ENCODE measurements at places on chromosomes 2 and 18.

GRCh38 chr2:8254791-8255447 lies 426.9 kb upstream of the ID2 start:
- DNase-seq, result no peak

DNA sequence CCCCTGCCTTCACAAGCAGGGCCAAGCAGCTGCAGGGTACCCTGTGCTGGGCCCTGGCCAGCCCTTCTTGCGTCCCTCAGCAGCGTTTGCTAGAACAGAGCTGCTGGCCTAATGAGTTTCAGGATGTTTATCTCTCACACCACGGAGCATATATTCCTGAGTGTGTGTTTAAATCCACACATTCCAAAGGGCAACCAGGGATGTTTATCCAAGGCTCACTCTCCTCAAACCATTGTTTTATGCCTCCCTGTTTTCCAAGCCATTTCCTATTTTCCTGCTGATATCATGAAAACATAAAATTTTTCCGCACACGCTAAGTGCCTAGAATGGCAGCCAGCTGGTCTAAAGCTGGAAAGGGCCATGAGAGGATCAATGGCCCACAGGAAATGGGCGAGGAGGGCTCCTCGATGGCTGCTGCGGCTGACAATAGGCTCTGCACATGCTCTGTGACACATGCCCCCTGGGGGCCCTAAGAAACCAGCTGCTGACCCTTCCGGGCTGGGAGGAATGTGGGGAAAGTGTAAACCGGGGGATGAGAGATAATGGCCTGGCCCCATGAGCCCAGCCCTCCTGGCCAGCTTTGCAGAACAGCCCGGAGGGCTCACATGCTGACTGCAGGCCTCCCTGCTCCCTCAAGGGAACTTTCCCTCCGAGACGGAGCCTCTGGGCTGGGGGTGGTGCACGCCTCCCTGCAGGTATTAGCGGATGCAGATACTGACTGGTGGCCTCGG lies 194.0 kb downstream of the NDUFA10 start:
- no peak for DNase-seq

GRCh38 chr18:23772327-23773024 lies 83.2 kb downstream of the LAMA3 start:
- DNase-seq, result no peak

- DNase-seq, result no peak
These were observed 452.7 kb upstream of the KLHL29 start for GRCh38 chr2:22932288-22932687.

DNA sequence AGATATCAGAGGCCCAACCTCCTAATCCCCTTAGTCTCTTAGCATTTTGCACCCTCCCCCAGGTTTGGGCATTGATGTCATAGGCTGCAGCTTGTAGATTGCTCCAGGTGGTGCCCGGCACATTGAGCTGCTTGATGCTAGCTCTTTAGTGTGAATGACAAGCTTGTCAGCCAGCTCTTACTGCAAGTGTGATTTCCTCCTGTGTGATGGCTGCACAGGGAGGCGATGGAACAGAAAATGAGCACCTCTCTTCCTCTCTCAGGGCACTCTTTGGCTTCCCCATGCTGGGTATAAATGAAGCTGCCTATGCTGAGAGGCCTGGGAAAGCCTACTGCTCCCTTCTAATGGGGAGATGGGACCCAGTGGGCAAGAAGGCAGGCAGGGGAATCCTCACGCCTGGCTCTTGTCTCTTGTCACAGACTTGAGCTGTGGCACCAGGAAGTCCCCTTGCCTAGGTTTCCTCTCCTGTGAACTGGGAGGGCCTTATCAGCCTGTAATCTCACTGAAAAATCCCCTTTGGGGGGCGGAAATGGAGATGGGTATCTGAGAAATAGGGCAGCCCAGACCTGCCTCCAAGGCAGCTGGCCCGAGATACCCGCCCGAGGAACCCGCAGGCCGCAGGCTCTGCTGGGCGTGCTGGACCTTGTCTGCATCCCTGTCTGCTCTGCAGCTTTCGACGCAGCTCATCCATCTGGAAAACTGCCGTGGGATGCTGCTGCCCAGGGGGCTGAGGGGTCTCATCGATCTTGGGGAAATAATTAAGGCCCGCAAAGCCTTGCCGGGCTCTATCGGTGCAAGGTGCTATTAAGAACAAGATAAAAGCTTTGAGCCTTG lies 163.5 kb upstream of the CXCR4 start:
- DNase-seq, result no peak

DNA sequence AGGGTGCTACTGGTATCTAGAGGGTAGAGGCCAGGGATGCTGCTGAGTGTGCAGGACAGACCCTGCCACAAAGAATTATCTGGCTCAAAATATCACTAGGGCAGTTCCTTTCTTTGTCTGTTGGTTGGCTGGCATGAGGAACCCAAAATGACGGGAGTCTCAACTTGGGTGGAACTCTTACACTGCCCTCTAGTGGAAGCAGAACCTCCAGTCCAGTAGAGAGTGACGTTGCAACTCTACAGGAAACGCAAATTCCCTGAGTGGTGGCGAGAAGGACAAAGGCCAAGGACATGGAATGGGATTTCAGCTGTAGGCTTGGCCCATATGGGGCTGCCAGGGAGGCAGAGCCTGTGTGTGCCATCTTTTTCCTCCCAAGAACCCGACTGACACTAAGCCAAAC lies 47.1 kb downstream of the COPS8 start:
- no peak for DNase-seq

GRCh38 chr2:158818511-158818910 lies 23.4 kb downstream of the DAPL1 start:
- DNase-seq, result no peak

GRCh38 chr18:9319333-9319732 lies 15.2 kb upstream of the TWSG1 start:
- DNase-seq, result no peak

GRCh38 chr18:5175378-5175777 lies 21.7 kb downstream of the AKAIN1 start:
- no peak for DNase-seq
